ENCODE measurements at places on chromosomes 5 and 9. TPM values are rescaled to one million over a fixed set of nuclear protein-coding genes. Genes with fewer than 3 reads are reported as not detected.

The SAXO1 gene
- not detected for total RNA-seq

The PRPF4 gene
- 68.8 TPM for total RNA-seq

The ANKRD20A1 gene
- not detected for total RNA-seq

The OGN gene
- not detected for total RNA-seq

The DRD1 gene
- total RNA-seq: not detected

The TMEM174 gene
- total RNA-seq: not detected

The TEX48 gene
- total RNA-seq: not detected

The RGS7BP gene
- not detected for total RNA-seq

The EQTN gene
- not detected for total RNA-seq

The MTAP gene
- 108 TPM for total RNA-seq

The LHX6 gene
- total RNA-seq: not detected

The KCNV2 gene
- not detected for total RNA-seq

The FGF10 gene
- total RNA-seq: not detected

The BARX1 gene
- 0.27 TPM for total RNA-seq

The KIF4B gene
- not detected for total RNA-seq

The DOLK gene
- total RNA-seq: 12.5 TPM

The INSYN2B gene
- total RNA-seq: not detected

The ANKRD34B gene
- not detected for total RNA-seq

The NOP16 gene
- total RNA-seq: 163 TPM

The OBP2B gene
- not detected for total RNA-seq

The ELAVL2 gene
- total RNA-seq: not detected

The INSL4 gene
- not detected for total RNA-seq

The MAST4 gene
- 11.6 TPM for total RNA-seq

The TAF11L5 gene
- total RNA-seq: not detected

The PAXX gene
- 74.6 TPM for total RNA-seq

The SPATA31A1 gene
- total RNA-seq: not detected

The CER1 gene
- total RNA-seq: not detected

The IFT74 gene
- total RNA-seq: 11.4 TPM

The CDX1 gene
- total RNA-seq: not detected

The PCDHA3 gene
- total RNA-seq: not detected

The CAVIN4 gene
- total RNA-seq: 0.17 TPM

The PTPDC1 gene
- 6.1 TPM for total RNA-seq

The TAF11L10 gene
- not detected for total RNA-seq

The SMIM27 gene
- 14.8 TPM for total RNA-seq

The TMC1 gene
- total RNA-seq: not detected

The SLC4A9 gene
- total RNA-seq: not detected

The PIGO gene
- 33.4 TPM for total RNA-seq

The LYSMD3 gene
- 13.0 TPM for total RNA-seq

The SH3TC2 gene
- not detected for total RNA-seq

The GPR21 gene
- not detected for total RNA-seq

The FCN1 gene
- not detected for total RNA-seq

The FOXI1 gene
- total RNA-seq: not detected

The FBP2 gene
- not detected for total RNA-seq

The MAP1B gene
- 0.13 TPM for total RNA-seq

The MCTP1 gene
- not detected for total RNA-seq

The QSOX2 gene
- 18.2 TPM for total RNA-seq

The RNF20 gene
- 43.3 TPM for total RNA-seq

Data from activated CD8-positive, alpha-beta memory T cell treated with anti-CD3 and anti-CD28 coated beads for 36 hours (primary cell).